ENCODE measurements at places on chromosomes 12 and 14. TPM values are rescaled to one million over a fixed set of nuclear protein-coding genes. Genes with fewer than 3 reads are reported as not detected.

GRCh38 chr12:91432089-91432488 is 249.5 kb upstream of the DCN start:
- DNase-seq: no peak

- no peak for DNase-seq
These were observed 23.8 kb upstream of the DHRS2 start for GRCh38 chr14:23612354-23612732.

DNA sequence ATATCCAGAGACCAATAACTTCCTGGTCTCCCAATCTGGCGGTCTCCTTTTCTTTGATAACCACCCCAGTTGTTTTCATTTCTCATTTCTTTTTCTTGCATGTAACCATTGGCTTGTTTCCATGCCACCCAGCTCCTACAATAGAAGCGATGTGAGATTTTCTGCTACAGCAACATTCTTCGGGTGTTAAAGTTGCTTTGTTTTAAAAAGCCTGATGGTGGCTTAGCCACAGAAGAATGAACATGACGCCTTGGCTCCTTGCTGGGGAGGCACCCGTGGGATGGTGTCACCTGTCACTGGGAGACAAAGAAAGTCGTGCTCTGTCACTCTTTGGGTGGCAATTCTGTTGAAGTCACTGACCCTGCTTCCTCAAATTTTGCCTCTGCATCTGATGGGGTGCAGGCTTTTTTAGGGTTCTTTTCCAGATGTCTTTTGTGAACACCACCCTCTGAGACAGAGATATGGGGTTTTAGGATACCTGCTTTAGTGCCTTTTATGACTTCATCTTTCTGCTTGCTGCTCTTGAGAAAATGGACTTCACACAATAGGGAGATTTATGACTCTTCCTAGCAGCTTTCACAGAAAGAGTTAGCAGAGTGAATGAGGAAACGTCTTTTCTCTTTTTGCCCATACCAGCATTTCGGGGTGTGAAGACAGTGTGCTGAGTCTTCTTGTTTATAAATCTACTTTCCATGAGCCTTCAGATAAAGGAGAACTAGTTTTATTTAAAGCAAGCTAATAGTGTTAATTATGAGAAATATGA is 265.3 kb upstream of the TBX3 start:
- no peak for DNase-seq

GRCh38 chr12:44875954-44876543 is at the start of gene NELL2:
NELL2 (minus strand) TSS chr12:44876315; CDS start chr12:44875869, 446 bp downstream.
- no peak for DNase-seq

The TRAF3 gene
- total RNA-seq: 32.1 TPM

The TESPA1 gene
- total RNA-seq: 0.27 TPM

The RASSF9 gene
- not detected for total RNA-seq

All from HCT116 (cell line).